HT1080 (cell line): ENCODE measurements at places on chromosomes 5 and 9. TPM values are rescaled to one million over a fixed set of nuclear protein-coding genes. Genes with fewer than 3 reads are reported as not detected.

GRCh38 chr5:115455301-115455707 lies 89.3 kb downstream of the FEM1C start:
- peak; percentile 82 for DNase-seq

GRCh38 chr5:172002840-172003512 lies 3.5 kb downstream of the FBXW11 start:
- no peak for DNase-seq

- no peak for DNase-seq
These were observed 60.4 kb downstream of the GHR start for GRCh38 chr5:42483472-42484154.

DNA sequence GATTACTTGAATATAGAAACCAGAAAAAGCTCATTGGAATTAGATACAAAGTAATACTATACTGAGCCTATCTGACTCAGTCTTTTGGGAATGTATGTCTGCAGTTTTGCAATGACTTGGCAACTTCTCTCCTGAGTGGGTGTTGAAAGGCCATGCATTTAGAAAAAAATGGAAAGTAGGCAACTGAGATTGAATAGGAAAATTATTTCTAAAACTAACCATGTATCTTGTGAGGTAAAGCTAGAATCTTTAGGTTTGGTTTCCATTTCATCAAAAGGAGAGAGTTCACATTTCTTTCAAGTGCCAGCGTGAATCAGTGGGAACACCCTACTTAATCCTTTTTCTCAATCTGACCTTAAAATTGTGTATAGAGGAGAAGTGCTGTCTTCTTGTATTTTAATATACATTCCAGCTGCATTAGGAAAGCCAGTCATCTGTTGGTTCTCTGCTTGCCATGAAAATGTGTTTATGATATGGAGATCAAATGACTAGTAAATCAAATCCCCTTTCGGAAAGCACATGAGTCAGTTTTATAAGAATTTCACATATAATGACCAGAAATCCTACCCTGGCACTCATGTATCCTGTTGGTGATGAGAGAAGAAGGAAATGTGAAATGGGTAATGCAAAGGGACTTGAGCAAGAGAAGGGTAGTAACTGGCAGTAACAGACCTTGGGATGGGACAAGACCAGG lies 30.4 kb downstream of the NFX1 start:
- DNase-seq: peak; percentile 89

GRCh38 chr5:99191206-99191745 lies 262.5 kb upstream of the CHD1 start:
- DNase-seq: peak; percentile 47

SLC6A18 gene
- not detected in 2 replicates for total RNA-seq

REEP2 gene
- 1.6 and 2.6 TPM in 2 replicates for total RNA-seq

CCL21 gene
- total RNA-seq: not detected in 2 replicates
